Stimulated activated CD4-positive, alpha-beta T cell treated with anti-CD3 and anti-CD28 coated beads, TNF-alpha, amount 100 ng/mL, for 48 hours (primary cell): ENCODE measurements at places on chromosomes 7 and 10.

DNA sequence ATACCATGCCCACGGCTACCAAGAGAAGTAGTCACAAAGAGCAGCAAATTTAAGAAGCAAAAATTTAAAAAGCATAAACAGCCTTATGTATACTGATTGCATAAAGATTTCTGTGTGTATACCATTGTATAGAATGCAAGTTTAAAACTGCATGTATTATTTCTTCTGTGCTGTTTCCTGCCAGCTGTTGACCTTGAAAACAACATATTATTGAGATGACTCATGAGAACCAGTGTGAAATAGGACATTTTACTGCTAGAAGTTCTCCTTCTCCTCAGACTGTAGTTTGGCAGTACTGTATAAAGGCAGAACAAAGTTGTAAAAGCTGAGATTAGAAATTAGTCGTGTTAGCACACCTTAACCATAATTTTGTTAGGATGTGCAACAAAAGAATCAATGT is 42.3 kb upstream of the SGCE start:
- no peak for DNase-seq

GRCh38 chr7:44621034-44621749 is 14.8 kb downstream of the OGDH start:
- no peak for DNase-seq

- DNase-seq, result no peak
Observed at GRCh38 chr7:1690359-1690958, 20.4 kb downstream of the ELFN1 start.

- DNase-seq, result no peak
Observed at GRCh38 chr7:13603661-13604060, 385.8 kb downstream of the ETV1 start.

- no peak for DNase-seq
Observed at GRCh38 chr10:103991393-103992128, 24.6 kb downstream of the SLK start.
